ENCODE measurements at places on chromosomes 2 and 18. TPM values are rescaled to one million over a fixed set of nuclear protein-coding genes. Genes with fewer than 3 reads are reported as not detected.

Gene INHBB
- 0.46 TPM for total RNA-seq

- no peak for DNase-seq
Observed at GRCh38 chr2:40783704-40784103, 331.8 kb upstream of the SLC8A1 start.

DNA sequence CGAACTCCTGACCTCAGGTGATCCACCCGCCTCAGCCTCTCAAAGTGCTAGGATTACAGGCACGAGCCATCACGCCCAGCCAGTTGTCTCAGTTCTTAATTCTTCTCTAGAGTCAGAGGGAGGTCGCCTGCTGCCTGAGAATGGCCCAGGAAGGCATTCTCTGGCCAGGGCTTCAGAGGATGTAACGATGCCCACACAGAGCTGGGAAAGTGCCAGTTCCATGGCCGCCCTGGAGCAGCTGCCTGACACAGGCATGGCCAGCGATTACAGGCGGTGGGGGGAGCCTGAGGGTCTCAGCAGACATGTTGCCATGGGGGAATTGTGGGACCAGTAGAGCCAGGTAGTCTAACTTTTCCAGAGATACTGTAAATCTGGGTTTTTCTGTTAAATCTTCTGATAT lies 25.6 kb upstream of the DNMT3A start:
- peak; percentile 23 for DNase-seq

DNA sequence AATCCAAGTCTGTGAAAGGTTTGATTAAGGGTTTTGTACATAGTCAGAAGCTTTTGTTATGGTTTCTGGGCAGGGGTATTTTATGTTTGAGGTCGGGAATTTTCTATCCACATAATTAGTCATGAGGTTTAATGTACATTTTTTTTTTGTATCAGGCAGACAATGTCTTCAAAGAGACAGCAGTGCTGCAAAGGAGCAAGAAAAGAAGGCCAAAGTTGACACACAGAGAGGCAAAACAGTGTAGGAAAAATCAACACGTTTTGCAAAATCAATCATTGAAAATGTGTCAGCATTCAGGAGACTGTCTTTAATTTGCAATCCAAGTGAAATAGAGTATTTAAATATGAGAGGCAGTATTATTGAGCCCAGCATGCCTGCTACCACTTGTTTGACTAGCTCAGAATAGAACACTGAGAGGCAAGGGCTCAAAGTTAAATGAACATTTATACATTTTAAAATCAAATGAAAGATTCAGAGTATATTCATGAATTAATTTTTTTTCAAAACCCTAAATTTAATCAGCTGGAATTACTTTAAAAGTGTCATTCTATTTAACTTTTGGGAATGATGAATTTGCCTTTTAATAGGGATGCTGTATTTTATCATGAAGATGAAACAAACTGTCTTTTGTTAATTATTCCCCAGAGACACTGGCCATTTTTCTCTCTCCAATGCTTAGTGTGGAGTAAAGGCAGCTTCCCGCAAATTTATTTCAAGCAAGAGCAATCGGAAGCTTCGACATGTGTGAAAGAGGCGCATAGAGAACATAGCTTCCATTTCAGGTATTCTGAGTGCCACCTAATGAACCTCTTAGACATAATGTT lies 11.3 kb downstream of the VRK2 start:
- no peak for DNase-seq
